ENCODE measurements at places on chromosomes 7 and 10.

- DNase-seq, result no peak
Measured at GRCh38 chr7:105267244-105267643, 121.5 kb downstream of the SRPK2 start.

DNA sequence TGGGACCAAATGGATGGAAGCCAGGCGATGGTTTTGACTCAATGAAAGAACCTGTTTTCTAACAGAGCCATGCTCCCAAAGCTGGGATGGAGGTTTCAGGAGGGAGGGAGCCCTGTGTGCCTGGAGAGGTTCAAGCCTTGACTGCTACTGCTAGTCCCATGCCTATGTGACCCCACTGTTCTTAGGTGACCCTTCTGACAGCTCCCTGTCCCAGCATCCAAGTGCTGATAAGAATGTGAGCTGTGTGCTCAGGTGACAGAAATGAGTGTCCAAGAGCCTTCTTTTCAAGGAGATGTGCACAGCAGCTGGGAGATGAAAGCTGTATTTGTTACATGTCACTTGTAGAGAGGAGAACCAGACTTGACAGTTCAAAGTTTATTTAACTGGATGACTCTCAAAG lies 595.4 kb downstream of the GALNT17 start:
- DNase-seq, result no peak

DNA sequence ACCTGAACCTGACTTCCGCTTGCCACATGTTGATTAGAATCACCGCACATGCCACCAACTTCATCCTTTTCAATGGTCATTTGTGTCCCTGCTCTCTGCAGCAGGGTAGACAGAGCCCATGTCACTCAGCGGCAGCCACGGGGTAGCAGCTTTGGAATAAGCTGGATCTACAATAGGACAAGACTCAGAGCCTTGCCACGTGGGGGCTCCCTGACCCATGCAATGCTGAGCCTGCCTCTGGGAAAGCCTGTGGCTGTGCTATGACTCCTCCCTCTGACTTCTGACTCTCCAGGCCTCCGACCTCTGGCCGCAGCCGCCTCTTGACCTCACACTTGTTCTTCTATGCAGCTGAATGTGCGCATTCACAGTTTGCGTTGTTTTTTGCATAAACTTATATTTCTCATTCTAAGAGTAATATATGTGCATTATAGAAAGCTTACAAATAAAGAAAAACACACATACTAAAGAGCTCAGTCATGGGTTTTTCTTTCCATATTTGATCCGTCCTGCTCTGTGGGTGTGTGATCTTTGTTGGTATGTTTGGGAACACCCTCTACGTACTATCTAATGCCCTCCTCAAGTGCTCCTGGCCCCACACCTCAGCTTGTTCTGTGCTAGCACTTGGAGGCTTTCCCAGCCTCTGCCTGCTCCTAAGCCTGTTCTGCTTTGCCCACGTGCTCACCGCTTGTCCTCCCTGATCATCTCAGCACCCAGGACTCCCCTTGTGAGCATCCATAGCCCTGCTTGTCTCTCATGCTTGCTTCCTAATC lies 198.0 kb upstream of the MKI67 start:
- DNase-seq, result no peak

DNA sequence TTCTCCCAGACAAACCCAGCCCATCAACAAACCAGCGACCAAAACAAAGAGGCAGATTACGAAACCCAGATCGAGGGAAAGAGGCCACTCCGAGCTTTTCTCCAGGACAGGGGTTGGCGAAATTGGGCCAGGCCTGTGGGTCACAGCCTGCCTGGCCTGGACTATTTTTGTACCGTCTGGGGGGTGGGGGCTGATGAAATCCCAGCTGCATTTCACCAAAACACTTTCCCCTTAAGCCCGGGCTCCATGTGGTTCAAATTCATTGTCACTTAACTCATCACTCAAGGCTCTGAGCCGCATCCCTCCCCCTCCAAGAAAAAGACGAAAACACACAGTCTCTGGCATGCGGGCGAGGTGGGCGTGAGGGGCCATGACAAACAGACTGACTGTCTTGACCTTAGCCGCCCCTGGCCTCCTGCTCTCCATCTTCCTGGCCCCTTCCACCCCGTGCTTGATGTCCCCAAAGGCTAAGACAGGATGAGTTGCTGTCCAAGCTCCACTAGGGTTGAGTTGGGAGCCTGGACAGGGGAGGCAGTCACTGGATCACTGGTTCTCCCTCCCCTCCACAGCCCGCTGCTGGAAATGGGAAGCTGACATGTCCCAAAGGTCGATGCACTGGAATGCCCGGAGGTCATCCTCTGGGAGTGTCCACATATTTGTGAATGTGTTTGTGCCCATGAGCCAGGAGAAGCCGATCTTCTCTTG lies 19.2 kb downstream of the TMEM270 start:
- no peak for DNase-seq

DNA sequence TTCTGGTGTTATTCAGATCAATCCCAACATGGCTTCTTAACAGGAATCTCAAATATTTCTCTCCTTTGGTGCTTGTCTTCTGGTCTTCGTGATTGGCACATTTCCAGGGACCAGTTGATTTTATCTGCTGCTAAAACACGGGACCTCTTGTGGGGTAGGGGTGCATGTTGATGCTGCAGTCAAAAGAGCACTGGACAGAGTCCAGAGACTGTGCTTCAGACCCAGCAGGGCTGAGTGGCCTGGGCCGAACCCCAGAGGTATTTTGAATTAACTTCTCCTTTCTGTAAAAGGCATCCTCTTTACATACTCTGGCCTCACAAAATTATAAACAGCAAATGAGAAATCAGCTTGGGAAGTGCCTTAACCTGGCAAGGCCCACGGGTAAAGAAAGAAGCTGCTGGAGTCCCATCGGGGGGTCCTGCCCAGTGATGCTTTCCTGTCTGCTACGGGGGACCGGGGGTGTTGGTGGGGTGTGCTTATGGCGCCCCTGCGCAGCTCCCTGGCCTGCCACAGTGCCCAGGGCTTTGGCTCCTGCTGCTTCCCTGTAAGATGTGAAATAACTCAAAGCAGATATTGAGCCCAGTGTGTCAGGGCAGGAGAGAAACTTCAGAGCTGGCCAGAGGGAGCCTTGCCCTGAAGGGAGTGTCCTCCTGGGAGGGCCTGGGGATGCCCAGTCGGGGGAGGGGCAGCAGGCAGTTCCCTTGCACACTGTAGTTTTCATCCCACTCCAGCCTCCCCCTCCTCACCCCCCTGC lies 230.5 kb downstream of the TCF7L2 start:
- DNase-seq, result no peak

GRCh38 chr10:99459217-99459616 lies 28.8 kb upstream of the GOT1 start:
- no peak for DNase-seq

DNA sequence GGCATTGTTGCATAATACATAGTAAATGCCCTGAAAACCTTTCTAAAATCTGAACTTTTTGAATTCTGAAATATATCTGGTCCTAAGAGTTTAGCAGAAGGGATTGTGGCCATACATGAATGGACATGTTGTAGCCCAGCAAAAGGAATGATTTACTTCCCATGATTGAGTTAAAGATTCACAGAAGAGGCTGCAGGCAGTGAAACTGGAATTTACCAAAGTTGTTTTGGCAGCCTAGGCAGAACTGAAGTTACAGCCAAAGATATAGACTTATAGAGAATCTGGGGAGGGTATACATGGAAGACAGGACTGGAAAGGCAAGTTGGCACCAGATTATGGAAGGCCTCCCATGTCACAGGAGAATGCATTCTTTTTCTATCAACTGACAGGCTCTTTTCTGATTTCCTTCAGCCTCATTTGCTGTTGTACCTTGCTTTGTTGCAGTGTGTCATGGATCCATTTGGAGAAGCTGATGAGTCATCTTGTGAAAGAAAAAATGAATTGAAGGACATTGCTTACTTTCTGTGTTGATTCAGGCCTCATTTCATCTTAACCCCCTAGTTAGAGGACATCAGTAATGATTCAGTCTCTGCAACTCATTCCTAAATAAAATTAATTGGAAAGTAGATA lies 356.2 kb upstream of the LRGUK start:
- DNase-seq, result no peak

- DNase-seq, result no peak
Measured at GRCh38 chr10:132356621-132357195, 24.7 kb downstream of the LRRC27 start.

All from activated naive CD4-positive, alpha-beta T cell treated with anti-CD3 and anti-CD28 coated beads, Interleukin-2, amount 10 ng/mL, durations not matched to agents 7 days and 5 days (primary cell).